ENCODE measurements at places on chromosomes 13 and 19. TPM values are rescaled to one million over a fixed set of nuclear protein-coding genes. Genes with fewer than 3 reads are reported as not detected.

- no peak for DNase-seq
Observed at GRCh38 chr13:25873242-25873612, 178.6 kb downstream of the SHISA2 start.

Gene ICAM3
- 8.7 TPM for total RNA-seq

DNA sequence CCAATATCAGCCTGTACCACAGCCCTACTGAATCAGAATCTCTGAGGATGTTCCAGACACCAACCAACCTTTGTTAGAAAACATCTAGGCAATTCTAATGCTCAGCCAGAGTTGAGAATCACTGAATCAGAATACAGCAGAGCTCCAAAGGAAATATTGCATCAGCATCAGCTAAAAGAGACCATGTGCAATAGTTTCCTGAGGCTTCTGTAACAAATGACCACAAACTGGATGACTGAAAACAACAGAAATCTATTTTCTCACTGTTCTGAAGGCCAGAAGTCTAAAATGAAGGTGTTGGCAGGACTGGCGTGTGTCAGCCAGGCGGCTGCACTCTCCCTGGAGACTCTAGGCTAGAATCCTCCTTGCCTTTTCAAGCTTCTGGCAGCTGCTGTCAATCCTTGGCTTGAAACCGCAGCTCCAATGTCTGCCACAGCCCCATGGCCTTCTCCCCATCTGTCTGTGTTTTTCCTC, 1.2 kb upstream of the DCT start:
- no peak for DNase-seq

DNA sequence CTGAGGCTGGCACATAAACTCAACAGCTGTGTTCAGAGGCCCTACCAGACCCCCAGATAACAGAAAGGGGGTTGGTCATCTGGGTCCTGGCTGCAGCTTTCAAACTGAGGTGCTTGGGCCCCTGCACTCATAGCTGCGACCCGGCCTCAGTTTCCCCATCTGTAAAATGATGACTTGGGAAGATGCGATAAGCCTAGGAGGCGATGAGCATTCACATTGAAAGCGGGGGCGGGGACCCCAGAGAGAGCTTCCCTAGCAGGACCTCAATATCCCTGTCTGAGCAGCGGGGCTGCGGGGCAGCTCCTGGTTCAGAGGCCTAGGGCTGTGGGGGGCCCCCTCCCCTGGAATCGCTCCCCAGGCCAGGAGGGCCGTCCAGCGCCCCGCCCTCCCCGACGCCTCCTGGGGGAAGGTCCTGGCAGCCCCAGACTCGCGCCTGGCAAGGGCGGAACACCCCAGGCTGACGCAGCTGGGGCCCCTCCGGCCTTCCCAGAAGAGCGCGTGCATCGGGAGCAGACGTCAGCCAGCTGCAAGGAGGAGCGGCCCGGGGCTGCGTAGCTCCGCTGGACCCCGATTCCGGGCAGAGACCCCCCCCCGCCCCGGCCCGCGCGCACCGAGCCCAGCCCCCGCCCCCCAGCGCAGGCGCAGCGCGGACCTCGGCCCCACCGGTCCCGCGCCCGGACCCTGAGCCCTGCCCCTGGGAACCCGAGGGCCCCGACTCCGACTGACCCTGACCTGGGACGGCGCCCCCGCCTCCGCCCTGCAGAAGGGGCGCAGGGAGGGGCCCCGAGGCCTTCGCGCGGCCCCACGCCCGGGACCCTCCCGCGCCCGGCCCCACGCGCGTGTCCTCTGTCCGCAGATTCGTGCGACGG, 3.5 kb downstream of the FSTL3 start:
- DNase-seq = peak; percentile 75

GRCh38 chr13:21929400-21929799, 258.5 kb downstream of the FGF9 start:
- DNase-seq = no peak

GRCh38 chr13:114062754-114063153, 69.7 kb downstream of the RASA3 start:
- no peak for DNase-seq

GRCh38 chr19:15467734-15468214, 3.4 kb upstream of the RASAL3 start:
- DNase-seq = no peak

GRCh38 chr19:41668315-41668714, 19.8 kb downstream of the CEACAM7 start:
- DNase-seq = no peak

Gene GADD45GIP1
- total RNA-seq = 12.4 TPM

Gene SGCG
- total RNA-seq = 0.55 TPM

GRCh38 chr13:44052780-44053184, 173.1 kb downstream of the LACC1 start:
- DNase-seq = peak; percentile 48

Gene PSG5
- total RNA-seq = not detected

- DNase-seq = no peak
Observed at GRCh38 chr19:21586311-21587116, 81.1 kb downstream of the ZNF429 start.

DNA sequence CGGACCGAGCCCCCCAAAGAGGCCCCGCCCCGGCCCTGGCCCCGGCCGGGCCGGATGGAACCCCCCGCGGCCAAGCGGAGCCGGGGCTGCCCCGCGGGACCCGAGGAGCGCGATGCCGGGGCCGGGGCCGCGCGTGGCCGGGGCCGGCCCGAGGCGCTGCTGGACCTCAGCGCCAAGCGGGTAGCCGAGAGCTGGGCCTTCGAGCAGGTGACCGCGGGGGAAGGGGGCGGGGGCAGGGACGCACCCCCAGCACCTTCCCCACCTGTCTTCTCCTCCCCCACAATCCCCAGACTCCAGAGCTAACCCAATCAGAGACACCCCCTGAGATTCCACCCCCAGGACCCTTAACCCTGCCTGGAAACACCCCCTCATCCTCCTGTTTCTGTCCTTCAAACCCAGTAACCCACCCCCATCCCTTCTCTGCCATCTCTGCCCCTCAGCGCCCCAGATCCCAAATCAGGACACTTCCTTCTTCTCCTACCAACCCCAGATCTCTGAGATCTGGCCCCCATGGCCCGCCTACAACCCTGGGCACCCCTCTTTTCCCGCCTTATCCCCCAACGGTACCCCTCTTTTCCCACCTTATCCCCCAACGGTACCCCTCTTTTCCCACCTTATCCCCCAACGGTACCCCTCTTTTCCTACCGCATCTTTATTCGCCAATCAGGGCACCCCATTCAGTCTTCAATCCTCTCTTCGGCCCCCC, 505 bp downstream of the ZSWIM4 start:
- DNase-seq = no peak

Gene HIF3A
- total RNA-seq = 108 TPM

Gene C1QTNF9
- 0.26 TPM for total RNA-seq

GRCh38 chr19:36266375-36266961, 51.6 kb downstream of the ZNF146 start:
- DNase-seq = peak; percentile 30

- no peak for DNase-seq
Observed at GRCh38 chr13:59673286-59673685, 490.4 kb downstream of the DIAPH3 start.

All from ureter (tissue), 1 donor.